Stomach (tissue), 19 donors: ENCODE measurements at places on chromosomes 16 and 17. TPM values are rescaled to one million over a fixed set of nuclear protein-coding genes. Genes with fewer than 3 reads are reported as not detected.

DNA sequence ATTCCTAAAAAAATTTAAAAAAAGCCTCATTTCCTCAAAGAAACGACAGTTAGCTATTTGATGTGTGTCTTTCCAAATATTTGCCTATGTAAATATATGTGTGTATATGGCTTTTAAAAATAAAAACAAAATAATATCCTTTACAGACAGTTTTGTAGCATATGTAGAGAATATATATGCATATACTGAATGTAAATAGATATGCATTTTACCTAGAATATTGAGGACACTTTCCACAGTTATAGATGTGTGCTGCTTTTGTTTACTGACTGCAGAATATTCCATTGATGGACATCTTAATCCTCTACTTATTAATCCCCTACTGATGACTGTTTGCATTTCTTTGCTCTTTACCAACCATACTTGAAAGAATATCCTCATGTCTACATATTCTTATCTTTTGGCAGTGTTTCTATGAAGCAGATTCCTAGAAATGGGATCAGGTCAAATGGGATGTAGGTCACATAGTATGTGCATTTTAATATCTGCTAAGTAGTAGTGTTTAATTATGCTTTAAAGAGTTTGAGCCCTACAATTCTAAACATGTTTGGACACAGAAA, 3.3 kb downstream of the CCL3L1 start:
- no peak for DNase-seq

- no peak for DNase-seq
Measured at GRCh38 chr16:82793528-82794245, 166.9 kb downstream of the CDH13 start.

- DNase-seq = no peak
Measured at GRCh38 chr17:10197721-10198508, 491 bp downstream of the GAS7 start.

DNA sequence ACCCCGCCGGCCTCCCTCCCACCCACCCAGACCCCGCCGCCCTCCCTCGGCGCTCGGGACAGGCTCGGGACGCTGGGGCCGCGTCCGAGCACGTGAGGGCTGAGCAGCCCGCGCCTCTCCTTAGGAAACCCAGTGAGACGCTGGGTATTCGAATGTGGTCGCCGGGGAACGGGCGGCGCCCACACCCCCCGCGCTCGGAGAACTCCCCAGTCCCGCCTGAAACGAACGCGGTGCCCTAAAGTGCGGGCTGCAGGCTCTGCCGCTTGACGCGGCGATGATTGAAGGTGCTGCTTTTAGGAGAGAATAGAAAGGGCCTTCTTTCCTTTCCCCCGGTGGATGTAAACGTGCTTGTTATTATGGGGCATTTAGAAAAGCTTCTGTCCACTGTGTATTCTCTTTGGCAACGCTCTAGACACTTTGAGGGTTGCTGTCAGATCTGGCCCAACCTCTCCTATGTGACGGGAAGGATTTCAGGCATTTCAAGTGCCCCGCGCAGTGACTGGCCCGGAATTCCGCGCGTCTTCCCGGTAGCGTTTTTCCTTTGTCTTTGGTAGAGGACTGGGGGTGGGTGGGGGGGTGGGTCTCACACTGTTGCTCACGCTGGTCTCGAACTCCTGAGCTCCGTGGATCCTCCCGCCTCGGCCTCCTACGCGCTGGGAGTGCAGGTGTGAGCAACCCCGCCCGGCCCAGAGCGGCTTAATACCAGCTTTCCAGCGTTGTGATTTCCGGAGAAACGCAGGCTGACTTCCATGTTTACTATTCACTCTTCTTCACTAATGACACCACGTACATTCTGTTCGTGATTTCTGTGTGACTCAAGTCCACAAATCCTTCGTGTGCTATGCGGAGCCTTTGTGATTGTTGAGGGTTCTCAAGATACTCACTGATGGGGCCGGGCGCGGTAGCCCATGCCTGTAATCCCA, 21.8 kb upstream of the FOXK2 start:
- no peak for DNase-seq

DNA sequence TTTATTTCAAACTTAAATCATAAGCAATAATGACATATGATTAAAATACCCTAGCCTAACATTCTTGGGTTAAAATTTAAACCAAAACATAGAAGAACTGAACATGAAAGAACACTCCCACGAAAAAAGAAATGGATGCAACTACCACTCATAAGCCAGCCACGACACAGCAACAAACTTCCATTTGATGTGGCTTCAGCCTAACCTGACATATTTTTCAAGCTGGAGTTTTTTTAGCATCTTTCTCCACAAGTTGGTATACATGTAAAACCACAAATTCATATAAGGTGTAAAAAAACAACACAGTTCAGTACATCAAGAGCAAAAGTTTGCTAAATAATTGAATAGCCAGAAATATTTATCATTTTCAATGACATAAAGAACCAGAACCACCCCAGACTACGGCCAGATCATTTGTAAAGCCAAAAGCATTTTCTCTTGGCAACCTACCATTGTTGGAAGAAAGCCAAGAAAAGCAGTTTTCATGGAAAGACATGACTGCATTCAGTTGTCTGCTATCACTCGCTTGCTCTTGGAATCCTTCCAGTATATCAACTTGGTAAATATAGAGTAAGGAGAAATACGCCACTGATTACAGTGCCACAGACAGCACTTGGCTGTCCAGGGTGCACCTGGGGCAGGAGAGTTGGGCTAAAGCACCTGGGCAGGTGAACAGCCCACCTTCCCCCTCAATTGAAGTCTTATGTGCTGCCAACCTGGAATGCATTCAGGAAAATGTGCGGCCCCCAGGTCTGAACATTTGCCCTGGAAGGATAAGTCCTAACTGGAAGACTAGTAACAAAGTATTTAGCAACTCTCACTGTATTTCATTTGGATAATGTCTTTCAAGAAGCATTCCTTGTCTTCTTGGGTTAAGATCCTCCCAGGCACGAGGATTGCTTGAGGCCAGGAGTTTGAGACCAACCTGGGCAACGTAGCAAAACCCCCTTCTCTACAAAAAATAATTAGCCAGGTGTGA, 60.5 kb downstream of the CREBBP start:
- DNase-seq = peak; percentile 88

- DNase-seq = no peak
Measured at GRCh38 chr16:1785846-1786170, 3.0 kb downstream of the NUBP2 start.

DNA sequence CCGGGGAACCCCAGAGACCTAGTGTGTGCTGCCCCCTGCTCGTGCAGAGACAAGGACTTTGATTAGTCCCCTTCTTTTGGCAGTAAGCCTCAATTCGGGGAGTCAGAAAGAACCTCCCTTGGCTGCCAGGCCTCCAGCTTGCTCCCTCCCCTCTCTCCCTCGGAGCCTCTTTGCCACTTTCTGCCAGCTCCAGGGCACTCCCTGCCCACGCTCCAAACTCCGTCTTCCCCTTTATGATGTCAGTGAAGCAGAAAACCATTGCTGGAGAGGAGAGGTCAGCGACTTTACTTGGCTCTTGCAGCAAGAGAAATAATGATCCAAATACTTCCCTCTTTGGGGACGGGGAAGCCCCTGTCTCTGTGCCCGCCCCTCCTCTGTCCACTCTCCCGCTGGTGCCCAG, 28.1 kb downstream of the TTYH2 start:
- peak; percentile 65 for DNase-seq

DNA sequence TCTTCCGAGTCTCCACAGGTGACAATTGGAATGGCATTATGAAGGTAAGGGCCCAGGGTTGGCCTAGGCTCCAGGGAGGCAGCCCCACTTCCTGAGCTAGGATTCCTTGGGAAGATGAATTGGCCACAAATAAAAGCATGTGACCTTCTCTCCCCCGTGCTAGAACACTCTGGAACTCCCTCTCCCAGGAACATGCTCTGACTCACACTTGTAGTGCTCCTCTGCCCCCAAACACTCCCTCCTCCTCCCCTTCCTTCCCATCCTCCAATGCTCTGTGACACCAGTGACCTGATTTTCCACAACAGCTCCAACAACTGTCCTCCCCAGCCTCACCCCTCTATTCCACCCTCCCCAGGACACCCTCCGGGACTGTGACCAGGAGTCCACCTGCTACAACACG, 16.4 kb upstream of the ABCC3 start:
- no peak for DNase-seq

DNA sequence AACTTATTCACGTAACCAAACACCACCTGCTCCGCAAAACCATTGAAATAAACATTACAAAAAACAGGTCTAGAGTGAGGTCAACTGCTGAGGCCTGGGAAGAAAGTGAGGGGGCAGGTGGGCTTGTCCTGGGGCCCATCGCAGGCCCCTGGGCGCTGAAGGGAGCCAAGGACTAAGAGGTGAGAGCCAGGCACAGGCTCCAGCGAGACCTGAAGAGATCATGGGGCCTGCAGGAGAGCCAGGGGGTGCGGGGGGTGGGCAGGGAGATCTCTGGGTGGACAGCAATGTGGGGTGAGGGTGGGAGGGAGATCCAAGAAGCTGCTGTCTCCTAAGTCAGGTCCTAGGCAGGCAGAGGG, 7.9 kb downstream of the ARHGAP27 start:
- no peak for DNase-seq

DNA sequence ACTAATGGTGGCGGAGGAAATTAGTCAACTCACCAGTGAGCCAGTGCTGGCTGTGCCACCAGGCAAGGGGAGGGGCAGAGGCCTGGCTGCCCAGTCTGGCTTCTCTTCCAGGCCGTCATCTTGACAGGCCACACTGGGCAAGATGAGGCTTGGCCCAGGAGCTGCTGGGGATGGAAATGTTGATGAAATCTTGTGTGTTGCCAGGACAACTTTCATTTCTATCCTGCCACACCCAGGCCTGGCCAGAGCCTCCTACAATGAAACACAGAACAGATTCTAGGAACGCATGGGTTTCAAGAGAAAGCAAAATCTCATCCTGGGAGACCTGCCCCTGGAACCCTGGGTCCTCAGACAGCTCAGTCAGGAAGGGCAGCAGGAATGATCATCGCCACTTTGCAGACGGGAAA, 9.3 kb downstream of the HEXIM2 start:
- peak; percentile 31 for DNase-seq

DNA sequence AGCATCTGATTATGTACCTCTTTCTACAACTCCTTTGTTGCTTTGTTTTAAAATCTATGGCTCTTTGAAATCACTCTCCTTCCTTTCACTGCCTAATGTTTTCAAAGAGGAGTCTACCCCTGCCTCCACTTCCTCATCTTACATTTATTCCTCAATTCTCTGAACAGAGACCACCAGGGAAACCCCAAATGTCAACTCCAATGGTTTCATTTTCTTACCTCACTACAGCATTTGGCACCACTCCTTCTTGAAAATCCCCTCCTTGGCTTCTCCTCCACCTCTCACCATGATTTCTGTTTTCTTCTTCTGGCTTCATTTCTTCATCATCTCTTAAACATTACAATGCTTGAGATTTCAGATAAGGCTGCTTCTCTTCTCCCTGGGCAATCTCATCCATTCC, 2.4 kb upstream of the PIK3R5 start:
- DNase-seq = no peak

- DNase-seq = no peak
Measured at GRCh38 chr16:85619101-85619891, 6.2 kb downstream of the GSE1 start.

GRCh38 chr17:6276711-6277110, 158.2 kb downstream of the AIPL1 start:
- no peak for DNase-seq

DNA sequence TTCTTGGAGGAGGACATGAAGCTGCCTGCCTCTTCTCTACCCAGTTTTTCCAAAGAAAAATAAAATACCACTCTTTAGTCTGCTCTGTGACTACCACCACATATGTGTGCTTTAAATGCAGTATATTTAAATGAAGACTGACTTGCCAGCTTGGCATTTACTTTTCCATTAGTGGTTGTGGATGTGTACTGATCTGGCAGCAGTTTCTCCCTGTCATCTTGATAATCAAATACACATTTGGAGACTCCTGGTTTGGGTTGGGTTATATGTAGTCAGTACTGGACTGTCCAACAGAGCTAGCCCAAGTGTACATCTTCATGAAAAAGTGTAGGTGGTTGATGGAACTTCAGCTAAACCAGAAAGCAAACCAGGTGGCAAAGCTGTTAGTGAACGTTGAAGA, 19.9 kb downstream of the COX10 start:
- no peak for DNase-seq

- DNase-seq = no peak
Measured at GRCh38 chr17:37697381-37697780, 47.5 kb downstream of the HNF1B start.

DNA sequence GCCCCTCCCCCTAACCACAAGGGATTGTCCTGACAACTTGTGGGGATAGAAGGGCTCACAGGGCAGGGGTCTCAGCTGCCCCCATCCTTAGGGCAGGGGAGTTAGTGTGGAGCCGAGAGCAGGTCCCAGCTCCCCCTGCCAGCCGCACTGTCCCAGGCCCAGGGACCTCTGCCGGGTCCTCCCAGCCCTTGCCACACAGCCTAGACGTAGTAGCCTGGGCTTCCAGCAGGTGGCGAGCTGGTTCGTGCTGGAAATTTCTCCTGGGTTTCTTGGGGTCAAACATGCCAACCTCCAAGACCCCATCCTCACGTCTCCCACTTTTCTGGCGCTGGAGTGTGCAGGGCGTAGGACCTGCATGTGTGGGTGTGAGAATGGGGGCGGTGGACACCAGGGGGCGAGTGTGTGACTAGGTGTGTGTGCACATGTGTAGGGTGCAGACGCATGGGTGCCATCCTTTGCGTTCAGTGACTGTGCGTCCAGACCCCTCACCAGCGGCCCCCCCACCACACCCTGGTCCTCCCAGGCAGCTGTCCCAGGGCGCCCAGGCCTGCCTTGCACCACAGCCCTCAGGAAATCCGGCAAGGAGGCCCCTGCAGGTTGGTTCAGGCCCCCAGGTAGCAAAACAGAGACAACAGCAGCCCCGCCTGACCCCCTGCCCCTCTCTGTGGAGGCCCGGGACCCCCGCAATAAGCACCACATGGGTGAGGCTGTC, 29.5 kb downstream of the SBK1 start:
- DNase-seq = no peak

- no peak for DNase-seq
Measured at GRCh38 chr17:42937712-42938596, 26.3 kb downstream of the AARSD1 start.

DNA sequence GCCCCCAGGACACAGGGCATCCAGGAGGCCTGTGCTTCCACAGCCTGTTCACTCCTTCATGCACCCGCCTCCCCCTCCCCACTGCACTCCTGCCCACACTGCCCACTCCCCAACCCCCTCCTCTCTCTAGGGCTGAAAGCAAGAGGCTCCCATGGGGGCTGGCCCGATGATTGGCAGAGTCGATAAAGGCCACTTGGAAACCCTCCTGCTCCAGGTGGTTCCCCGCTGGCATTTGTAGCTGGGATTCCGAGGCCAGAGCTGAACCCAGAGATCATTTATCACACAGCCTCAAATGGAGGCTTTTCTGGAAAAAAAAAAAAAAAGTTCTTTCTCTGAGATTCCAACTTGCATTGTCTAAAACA, 74.1 kb downstream of the SREBF1 start:
- DNase-seq = no peak

TNFSF12 gene
- polyA plus RNA-seq = 45.1 TPM

PRRT2 gene
- not detected for polyA plus RNA-seq

MYH11 gene
- polyA plus RNA-seq = 494 TPM

ANKFN1 gene
- polyA plus RNA-seq = not detected

ABCA10 gene
- 5.4 TPM for polyA plus RNA-seq

PTX4 gene
- not detected for polyA plus RNA-seq

SCARF1 gene
- polyA plus RNA-seq = 2.7 TPM

SAT2 gene
- 184 TPM for polyA plus RNA-seq

CCDC154 gene
- 3.1 TPM for polyA plus RNA-seq

CTRB2 gene
- polyA plus RNA-seq = 4.0 TPM

COL1A1 gene
- polyA plus RNA-seq = 24.9 TPM

ANKRD40CL gene
- polyA plus RNA-seq = 7.0 TPM
